NCI-H1092 treated with DMSO at 0.1 percent for 48 hours (cell line): ENCODE measurements at places on chromosomes 7 and 10.

DNA sequence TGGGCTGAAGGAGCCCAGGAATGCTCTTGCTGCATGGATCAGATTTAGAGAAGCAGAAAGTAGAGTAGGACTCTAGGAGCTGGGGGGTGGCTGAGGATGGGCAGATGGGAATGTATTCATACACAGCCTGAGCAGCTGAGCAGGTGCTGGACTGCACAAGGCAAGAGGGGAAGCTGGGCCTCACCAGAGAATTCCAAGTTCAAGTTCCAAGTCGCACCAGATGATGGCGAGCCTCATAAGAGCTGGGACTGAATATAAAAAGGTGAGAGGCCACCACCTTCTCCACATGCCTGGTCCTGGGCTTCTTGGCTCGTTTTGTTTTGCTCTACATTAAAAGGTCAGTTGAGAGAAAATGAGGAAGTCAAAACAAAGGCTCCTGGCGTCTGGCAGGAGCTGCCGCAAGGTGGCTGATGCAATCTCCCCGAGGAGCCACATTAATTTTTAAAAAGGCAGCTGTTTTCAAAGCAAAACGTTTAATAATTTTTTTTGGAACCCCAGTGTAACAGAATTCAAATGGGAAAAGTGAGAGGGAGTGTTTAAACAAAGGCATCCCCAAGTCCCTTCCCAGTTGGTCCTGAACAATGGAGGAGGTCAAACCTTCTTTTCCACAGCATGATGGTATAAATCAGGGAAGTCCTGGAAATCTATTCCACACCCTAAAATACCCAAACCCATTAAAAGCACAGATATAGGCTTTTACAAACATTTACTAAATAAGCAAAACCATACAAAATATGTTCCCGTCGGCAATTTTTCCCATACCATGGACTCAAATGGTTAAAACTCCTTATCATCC lies 9.5 kb downstream of the CYREN start:
- no peak for DNase-seq

GRCh38 chr7:14606101-14606500 lies 296.4 kb downstream of the DGKB start:
- DNase-seq = no peak

GRCh38 chr7:41706228-41706930 lies 3.5 kb upstream of the INHBA start:
- DNase-seq = no peak

DNA sequence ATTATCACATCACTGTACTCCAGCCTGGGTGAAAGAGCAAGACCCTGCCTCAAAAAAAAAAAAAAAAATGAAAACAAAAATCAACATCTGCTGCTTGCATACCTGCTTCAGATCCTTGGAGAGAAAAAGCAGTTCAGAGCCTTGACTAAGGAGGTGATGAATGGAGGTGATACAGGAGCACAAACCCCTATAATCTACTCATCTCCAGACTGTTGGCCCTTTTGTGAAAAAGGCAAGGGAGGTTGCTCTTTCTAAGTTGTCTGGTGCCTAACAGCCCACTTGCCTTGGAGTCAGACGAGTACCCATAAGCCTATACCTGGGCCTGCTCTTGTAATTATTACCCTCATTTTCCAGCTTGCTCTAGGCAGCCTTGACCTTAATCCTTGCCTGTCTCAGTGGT lies 1.4 kb downstream of the SFXN2 start:
- DNase-seq = no peak

DNA sequence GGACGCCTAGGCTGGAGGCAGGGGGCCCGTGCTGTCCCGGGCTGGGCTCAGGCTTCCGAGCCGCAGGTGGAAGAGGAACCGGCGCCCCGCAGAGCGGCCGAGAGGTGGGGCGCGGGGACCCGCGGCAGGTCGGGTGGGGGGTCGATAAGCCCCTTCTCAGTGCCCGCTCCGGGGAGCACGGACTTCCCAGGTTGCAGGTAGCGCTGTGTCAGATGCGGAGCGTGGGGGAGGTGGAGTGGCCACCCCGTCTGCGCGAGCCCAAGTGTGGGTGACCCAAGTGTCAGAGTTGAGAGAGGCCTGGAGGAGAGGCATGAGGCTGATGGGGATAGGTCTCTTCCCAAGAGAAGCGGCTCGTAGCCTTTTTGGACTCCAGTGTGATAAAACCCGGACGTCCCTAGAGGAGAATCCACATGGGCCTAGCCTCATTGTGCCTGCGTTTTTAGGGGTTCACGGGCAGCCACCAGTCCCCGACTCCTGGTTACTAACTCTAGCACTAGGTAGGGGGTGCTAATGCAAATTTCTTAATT lies 580 bp downstream of the EEPD1 start:
- peak; percentile 23 for DNase-seq

DNA sequence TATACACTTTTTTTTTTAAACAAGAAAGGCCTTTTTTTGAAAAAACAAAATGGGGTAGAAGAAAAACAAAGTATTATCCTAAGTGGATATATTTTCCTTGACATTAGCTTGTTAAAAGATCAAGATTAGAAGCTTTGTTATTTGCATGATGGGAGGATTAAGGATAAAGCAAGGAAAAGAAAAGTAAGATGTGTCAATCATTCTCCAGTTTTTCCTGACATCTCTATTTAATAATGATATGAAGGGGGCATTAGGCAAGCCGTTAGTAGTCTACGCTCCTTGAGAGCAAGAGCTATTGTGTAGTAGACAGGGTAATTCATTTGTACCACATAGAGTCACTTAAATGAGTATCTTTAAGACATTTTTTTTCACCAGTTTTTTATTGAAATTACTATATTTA lies 137.6 kb downstream of the RNF133 start:
- DNase-seq = no peak

DNA sequence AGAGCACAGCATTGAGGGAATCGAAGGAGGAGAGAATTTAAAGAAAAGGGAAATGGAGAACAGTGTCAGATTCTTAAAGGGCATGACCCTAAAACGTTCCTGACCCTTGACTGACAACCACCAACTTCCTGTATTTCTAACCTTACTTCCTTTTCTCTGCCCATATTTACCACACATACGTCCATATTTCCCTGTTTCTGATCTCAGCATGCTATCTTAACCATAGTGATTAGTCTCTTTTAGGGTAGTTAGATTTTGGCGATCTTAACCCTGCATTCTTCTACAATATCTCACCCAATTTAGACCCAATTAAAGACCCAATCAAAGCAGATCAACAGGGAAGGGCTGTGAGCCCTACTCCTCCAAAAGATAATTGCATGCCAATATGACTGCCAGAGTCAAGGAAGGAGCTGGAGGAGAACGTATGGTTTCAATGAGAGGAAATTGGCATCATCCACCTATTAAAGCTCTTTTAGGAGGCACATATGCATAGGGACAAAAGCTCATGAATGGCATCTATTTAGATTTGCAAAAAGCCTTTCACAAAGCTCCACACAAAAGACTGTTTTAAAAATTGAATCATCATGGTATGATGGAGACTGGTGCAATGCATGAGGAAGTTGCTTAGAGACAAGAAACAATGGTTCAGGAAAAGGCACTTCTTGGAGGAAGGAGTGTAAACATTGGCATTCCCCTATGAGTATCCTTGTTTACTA lies 49.0 kb upstream of the ARHGAP12 start:
- no peak for DNase-seq

GRCh38 chr7:12249706-12250105 lies 38.6 kb downstream of the TMEM106B start:
- no peak for DNase-seq

- no peak for DNase-seq
These were observed 913 bp downstream of the ADCYAP1R1 start for GRCh38 chr7:31052841-31053601.

DNA sequence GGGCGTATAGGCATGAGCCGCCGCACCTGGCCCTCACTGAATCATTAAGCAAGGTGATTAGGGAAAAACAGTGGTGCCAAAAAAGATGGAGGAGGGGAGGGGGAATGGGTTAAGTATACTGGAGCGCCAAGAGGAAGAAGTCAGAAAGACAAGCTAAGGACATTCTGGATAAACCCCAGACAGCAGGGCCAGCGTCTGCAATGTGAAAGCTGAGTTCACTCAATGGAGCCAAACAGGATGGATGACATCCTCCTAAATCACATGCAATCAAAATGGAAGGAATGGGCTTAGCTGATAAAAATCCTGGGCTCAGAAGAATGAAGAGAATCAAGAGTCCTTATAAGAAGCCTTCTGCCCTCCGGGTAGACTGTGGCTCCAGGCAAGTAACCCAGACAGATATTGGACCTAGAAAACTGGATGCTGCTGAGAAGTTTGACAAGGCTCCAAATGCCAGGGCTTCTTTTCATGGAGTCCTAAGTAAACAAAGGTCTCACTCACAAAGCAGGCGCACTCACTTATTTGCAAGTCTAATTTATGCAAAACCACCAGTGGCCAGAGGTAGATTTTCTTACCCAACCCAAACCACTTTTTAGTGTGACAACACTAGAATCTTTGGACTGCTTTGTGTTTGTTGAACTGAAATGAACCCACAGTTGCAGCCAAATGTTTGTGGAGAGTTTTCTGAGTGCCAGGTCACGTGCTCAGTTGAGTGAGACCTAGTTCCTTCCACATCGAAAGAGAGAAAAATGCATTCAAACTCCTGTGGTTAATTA lies 519.1 kb upstream of the AUTS2 start:
- DNase-seq = no peak

- no peak for DNase-seq
These were observed 484 bp upstream of the MSRB2 start for GRCh38 chr10:23094786-23095403.

- no peak for DNase-seq
These were observed 45.7 kb downstream of the ATXN7L1 start for GRCh38 chr7:105830405-105831301.

- DNase-seq = no peak
These were observed 2.6 kb downstream of the GTPBP4 start for GRCh38 chr10:990808-991207.

- no peak for DNase-seq
These were observed 77.5 kb downstream of the HGF start for GRCh38 chr7:81692146-81692905.

DNA sequence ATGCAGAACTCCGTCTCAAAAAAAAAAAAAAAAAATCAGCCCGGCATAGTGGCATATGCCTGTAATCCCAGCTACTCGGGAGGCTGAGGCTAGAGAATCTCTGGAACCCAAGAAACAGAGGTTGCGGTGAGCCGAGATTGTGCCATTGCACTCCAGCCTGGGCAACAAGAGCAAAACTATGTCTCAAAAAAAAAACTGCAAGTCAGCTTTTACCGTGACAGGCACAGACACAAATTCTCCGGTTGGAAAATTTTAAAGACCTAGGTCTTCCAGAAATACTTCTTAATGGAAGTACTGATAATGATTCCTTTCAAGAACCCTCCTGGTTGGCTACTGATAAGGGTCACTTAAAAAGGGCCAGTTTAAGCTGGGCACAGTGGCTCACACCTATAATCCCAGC lies 19.4 kb upstream of the ARPC1B start:
- no peak for DNase-seq
